ENCODE measurements at places on chromosomes 5 and 9.

DNA sequence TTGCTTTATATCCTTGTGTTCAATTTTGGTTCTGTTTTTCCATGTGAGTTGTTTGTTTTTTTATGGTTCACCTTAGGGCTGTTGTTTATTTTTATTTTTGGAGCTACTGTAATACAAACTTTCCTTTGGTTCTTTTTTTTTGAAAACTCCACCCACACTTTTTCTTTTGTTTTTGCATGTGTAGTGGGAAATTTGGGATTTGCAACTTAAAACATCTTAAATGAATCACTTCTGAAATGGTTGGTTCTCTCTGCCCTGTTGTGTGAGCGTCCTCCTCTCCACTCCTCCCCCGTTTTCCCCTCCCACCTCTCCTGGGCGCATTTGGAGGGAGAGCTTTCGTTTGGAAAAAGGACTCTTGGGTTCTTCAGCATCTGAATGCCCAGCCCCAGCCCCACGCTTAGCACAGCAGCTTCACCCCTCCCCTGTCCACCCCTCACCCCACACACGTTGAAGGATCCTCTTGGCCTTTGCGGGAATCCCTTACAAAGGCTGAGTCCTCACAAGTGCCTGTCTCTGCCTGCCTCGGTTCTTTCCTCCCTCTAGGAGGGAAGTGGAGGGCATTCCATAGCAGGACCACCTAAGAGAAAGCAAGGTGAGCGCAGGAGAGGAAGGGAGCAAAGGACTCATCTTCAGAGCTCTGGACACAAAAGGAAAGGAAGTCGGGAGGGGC, 67.2 kb downstream of the DMRT1 start:
- DNase-seq, result no peak

GRCh38 chr5:149325894-149326293, 19.4 kb upstream of the GRPEL2 start:
- DNase-seq, result no peak

DNA sequence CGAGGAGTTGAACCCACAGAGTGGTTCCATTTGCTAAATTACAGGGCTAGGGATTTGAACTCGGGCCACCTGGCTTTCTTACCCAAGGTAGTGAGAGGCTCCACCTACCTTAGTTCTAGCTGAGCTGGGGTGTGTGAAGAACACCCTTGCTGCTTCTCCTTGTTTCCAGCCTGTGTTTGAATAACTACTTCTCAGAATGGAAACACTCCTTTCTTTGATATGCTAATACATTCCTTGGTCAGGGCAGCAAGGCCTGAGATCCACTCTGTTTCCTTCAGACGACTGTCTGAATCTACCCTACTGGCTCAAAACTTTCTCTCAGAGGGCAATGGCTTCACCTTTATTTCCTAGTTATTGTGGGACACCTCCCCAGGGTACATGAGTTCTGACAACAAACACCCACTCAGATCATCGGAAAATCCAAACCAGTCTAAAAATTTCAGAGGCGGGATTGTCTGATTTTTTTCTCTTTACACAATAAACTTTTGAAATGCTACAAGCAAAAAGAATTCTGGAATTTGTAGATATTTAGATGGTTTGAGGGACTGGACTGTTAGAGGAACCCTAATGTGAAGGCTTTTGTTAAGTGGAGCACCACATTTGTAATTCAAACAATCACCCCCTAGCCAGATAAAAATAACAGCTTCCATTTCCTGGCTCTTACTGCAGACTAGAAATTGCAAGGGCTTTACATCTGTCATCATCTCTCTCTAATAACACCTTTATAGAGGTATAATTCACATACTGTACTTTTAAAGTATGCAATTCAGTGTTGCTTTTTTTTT, 4.0 kb upstream of the ATP6V1G1 start:
- no peak for DNase-seq

- no peak for DNase-seq
Observed at GRCh38 chr5:139925650-139926640, 117.2 kb downstream of the NRG2 start.

GRCh38 chr5:87137283-87137682, 130.4 kb upstream of the RASA1 start:
- no peak for DNase-seq

DNA sequence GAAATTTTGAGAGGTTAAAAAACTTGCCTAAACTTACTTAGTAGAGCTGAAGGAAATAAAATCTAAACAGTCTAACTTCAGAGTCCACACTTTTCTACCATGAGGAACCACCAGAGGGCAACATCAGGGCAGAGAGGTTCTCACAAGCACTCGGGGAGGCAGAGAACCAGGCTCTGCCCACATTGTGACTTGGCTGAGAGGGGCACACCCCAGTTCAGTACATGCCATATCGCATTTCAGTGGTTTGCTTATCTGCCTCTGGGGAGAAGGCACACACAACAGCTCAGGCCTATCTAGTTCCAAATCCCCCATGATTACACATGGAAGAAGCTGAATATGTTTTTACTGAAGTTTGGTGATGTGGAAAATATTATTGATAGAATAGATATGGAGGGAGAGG, 49.2 kb downstream of the EQTN start:
- DNase-seq, result peak; percentile 79

Data from OCI-M1 (cell line).